Activated CD4-positive, alpha-beta T cell treated with anti-CD3 and anti-CD28 coated beads, Interleukin-2, Interleukin-6, amounts not matched to agents 100 ng/mL and 50 ng/mL, durations not matched to agents 16 hours and 8 hours (primary cell): ENCODE measurements at places on chromosomes 12 and 14.
A peak's percentile ranks its signal among the peaks of the same experiment; 100 is the strongest.

DNA sequence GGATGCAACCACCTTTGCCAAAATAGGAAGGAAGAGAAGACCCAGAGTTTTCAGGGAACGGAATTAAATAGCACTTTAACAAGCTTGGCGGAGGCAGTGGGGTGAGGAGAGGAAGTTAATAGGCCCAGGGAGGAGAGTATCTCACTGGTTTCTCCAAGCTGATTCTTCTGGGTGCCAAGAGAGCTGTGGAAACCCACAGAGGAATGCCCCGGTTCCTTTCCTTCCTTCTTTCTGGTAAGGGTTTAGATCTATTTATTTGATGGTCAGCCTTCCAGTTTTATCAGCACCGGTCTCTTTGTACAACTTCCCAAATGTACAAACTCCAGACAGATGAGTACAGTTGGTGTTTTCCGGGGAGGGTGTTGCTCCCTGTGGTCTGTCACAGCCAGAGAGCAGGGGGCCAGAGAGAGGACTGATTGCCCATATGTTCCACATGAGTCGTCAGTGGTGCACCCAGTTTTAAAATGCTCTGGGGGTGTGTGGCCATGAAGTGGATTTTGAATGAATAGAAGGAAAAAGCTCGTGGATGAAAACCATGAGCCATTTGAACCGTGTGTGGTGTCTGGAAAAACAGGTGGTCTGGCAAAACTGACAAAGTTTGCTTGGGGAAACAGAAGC, 26.6 kb downstream of the PRKCH start:
- DNase-seq = no peak

- peak; percentile 72 for DNase-seq
Observed at GRCh38 chr12:6341417-6342139, at the start of gene TNFRSF1A. Gene TNFRSF1A, minus strand, starts transcription at chr12:6342076. Its CDS starts 262 bp downstream, at chr12:6341814.

DNA sequence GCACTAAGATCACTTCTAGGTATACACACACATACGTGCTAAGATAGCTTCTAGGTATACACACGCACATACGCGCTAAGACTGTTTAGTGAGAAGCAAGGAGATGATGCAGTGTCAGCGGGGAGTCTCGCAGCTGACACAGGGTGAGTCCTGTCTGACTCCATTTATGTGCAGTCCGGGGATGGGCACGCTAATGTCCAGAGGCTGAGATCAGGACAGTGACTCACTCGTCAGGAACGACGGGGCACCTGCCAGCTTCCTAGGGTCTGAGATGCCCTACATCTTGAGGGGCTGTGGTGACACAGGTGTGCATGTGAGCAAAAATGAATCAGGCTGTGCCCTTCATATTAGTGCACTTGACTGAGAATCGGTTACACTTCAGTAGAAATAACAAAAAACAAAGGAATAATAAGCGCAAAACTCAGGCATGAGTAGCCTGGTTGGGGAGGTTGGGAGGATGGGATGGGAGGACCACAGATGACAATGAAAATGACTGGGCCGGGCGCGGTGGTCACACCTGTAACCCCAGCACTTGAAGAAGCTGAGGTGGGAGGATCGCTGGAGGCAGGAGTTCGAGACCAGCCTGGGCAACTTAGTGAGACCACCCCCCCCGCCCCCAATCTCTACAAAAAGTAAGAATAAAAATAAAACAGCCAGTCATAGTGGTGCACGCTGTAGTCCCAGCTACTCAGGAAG, 29.1 kb upstream of the ULK1 start:
- DNase-seq = no peak

DNA sequence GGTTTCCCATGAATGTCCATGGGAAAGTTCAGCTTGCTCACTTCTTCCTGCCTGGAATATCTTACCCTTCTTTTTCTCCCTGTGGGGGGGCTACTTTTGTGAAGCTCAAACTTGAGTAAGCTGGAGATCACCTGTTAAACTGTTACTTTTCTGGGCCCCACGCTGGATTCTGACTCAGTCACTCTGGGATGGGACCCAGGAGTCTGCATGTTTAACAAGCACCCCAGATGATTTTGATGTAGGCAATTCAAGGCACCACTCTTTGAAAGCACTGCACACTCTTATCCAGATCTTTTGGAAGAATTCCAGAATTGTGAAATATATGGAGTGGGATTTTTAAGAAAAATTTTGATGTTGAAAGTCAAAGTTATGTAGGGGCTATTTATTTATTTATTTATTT, 46.3 kb upstream of the IGF1 start:
- DNase-seq = no peak
